Stimulated activated CD8-positive, alpha-beta memory T cell treated with anti-CD3 and anti-CD28 coated beads, Interleukin-2, amount 100 ng/mL, for 1 hour (primary cell): ENCODE measurements at places on chromosomes 4 and X.

GRCh38 chr4:158484173-158484885 lies 37.4 kb upstream of the RXFP1 start:
- DNase-seq, result no peak

GRCh38 chrX:103637604-103638338 lies 9.0 kb downstream of the TCEAL1 start:
- no peak for DNase-seq

DNA sequence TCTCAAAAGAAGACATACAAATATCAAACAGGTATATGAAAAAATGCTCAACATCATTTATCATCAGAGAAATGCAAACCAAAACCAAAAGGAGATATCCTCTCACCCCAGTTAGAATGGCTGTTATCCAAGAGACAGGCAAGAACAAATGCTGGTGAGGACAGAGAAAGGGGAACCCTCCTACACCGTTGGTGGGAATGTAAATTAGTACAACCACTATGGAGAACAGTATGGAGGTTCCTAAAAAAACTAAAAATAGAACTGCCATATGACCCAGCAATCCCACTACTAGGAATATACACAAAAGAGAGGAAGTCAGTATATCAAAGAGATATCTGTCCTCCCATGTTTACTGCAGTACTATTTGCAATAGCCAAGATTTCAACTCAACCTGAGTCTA lies 83.5 kb downstream of the CDS1 start:
- no peak for DNase-seq

DNA sequence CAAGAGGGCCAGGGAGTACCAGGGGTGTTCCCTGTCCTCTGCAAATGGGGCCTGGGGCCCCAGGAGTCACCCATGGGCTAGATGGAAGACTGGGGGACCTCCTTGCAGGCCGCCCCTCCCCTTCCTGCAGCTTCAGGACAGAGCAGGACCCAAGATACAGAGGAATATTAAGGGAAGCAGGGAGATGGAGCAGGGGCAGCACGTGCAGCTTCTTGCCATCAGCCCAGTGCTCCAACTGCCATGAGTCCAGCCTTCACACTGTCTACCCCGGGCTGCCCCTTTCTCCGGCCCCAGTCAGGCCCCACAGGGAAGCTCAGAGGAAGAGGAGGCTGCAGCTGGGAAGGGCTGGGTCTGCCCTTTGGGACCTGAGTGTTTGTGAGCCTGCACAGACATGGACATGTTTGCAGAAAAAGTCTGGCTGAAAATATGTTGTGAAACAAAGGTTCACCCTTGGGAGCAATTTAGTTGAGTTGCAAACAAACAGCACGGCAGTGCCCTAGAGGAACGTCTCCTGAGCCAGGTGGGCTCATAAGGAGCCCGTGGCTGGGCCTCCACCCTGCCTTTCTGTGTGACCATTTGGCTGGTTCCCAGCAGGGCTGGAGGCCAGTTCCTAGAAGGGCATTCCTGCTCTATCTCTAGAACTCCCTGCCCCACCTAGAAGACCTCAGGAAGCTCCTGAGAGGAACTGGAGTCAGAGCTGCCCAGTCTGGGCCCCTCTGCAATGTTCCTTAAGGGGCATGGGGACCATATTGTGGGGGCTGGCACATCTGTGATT lies 8.9 kb downstream of the FATE1 start:
- no peak for DNase-seq

- DNase-seq, result no peak
Measured at GRCh38 chr4:2825740-2826139, 17.9 kb upstream of the ADD1 start.

- peak; percentile 2 for DNase-seq
Measured at GRCh38 chrX:4547213-4547836, 833.9 kb upstream of the PRKX start.

DNA sequence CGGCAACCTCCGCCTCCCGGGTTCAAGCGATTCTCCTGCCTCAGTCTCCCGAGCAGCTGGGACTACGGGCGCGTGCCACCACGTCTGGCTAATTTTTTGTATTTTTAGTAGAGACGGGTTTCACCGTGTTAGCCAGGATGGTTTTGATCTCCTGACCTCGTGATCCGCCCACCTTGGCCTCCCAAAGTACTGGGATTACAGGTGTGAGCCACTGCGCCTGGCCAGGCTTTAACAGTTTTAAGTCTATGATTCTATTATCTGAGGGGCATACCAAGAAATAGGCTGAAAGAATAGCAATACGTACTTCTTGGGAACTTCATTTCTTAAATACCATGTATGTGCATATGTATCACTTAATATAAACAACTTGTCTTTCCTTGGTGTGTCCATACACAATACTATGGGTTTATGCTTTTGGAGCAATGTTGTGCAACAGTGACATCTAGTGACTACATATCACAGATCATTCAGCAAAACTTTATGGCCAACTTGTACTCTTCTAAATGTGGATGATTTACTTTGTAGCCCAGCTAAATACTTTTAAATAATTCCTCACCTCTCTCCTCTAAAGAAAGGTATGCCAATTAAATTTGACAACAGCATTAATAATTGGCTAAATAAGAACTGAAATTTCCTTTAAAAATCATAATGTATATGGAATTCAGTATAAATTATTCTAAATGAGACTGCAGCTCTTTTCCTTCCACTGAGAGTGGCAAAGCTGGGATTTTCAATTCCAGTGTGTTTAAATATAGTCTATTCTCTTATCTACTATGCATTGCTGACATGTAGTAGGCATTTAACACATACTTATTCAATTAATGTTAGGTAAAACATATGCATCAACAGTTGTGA lies 10.4 kb downstream of the SLC9B1 start:
- no peak for DNase-seq

DNA sequence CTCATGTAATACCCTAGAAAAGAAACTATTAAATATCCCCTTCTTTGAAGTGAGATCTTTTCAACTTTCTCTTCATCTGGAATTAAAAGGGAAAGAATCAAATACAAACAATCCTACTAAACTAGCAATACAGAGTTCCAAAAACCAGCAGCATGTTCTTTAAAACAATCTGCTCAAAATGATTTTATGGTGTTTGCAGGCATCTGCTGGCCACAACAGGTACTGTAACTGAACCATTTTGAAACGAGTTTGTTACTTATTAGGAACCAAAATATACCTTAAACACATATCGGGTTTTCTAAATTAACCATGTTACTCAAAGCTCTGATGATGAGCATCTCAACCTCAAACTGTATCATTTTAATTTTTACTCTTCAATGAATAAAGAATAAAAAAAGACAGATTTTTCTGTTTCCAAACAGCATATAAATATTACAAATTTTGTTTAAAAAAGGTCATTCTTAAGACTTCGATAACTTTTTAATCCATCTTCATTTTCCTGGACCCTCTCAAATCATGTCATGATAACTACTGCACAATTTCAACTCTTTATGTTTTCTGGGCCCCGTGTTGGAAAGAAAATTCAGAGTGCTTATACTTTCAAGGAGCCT lies 56.5 kb downstream of the ARAP2 start:
- no peak for DNase-seq

DNA sequence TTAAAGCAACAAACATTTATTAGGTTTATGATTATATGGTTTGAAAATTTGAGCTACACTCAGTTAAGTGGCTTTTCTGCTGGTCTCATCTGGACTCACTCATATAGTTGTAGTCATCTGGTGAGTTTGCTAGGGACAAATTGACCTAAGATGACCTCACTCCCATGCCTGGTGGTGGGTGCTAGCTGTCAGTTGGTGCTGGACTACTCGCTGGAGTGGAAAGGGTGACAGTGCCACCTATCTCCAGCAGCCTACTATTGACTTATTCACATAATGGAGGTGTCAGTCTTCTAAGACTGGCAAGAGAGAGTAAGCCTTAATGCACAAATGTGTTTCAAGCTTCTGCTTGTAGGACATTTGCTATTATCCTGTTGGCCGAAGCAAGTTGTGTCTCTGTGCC lies 88.2 kb downstream of the TASL start:
- DNase-seq, result no peak

- no peak for DNase-seq
Measured at GRCh38 chrX:23332101-23332887, 2.4 kb upstream of the PTCHD1 start.

DNA sequence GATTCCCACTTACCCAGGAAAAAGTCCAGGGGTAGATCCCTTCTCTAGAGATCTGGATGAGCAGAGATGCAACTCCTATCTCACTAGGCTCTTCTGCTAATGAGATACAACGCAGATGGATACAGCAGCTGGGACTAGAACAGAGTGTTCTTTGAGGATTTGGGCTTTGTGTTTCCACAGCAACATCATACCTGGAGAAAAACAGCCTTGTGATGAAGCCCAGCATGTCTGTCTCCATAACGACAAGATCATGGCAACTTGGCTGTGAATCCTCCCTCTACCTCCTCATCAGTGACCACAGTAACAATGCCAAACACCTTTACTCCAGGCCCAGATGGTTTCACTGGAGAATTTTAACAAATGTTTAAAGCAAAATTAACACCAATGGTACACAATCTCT lies 80.1 kb downstream of the RCHY1 start:
- no peak for DNase-seq

GRCh38 chr4:123546573-123547060 lies 150.0 kb downstream of the SPRY1 start:
- no peak for DNase-seq

- no peak for DNase-seq
Measured at GRCh38 chr4:106628586-106629267, 260.1 kb upstream of the GIMD1 start.

DNA sequence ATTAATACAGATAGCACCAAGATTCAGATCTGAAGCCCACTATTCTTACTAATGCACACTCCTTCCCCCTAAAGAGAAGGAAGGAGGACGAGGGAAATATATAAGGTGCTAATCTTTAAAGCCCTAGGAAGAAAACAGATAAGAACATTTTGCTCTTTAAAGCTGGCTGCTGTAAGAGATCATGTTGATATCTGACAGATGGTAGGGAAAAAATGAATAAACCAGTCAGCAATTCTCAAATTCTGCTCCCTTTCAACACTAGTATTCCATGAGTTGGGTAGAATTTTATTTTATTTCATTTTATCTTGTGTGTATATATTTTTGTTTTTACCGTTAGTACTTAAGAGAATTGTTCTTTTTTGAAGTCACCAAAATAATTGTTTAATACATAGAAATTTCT lies 19.2 kb downstream of the OTC start:
- no peak for DNase-seq
